ENCODE measurements at places on chromosomes 7 and 10. TPM values are rescaled to one million over a fixed set of nuclear protein-coding genes. Genes with fewer than 3 reads are reported as not detected.

PNLIPRP1 gene
- total RNA-seq, result not detected

CASTOR2 gene
- total RNA-seq, result 4.6 TPM

SORCS1 gene
- not detected for total RNA-seq

CEP41 gene
- total RNA-seq, result 13.9 TPM

CDC14C gene
- 0.05 TPM for total RNA-seq

VSIR gene
- total RNA-seq, result 31.1 TPM

TEX36 gene
- not detected for total RNA-seq

NPY4R gene
- 38.2 TPM for total RNA-seq

PON1 gene
- 0.64 TPM for total RNA-seq

ANKRD61 gene
- total RNA-seq, result 0.53 TPM

DDX21 gene
- 109 TPM for total RNA-seq

SLC13A1 gene
- not detected for total RNA-seq

ZEB1 gene
- 8.0 TPM for total RNA-seq

CHRM2 gene
- total RNA-seq, result not detected

ANKRD30A gene
- 0.31 TPM for total RNA-seq

SEMA3C gene
- total RNA-seq, result 71.7 TPM

PTN gene
- total RNA-seq, result not detected

CEP55 gene
- 65.2 TPM for total RNA-seq

PSD gene
- 0.55 TPM for total RNA-seq

COL17A1 gene
- 1.8 TPM for total RNA-seq

PILRA gene
- 6.3 TPM for total RNA-seq

TET1 gene
- 0.72 TPM for total RNA-seq

SERPINE1 gene
- total RNA-seq, result 1,665 TPM

SHOC2 gene
- total RNA-seq, result 20.5 TPM

HTRA1 gene
- 51.9 TPM for total RNA-seq

TMEM225B gene
- total RNA-seq, result 1.0 TPM

PAX4 gene
- not detected for total RNA-seq

SLC26A5 gene
- not detected for total RNA-seq

ZNF503 gene
- total RNA-seq, result 11.0 TPM

CALHM3 gene
- total RNA-seq, result 0.20 TPM

GPR37 gene
- total RNA-seq, result 0.64 TPM

CARD11 gene
- total RNA-seq, result 1.5 TPM

NRAP gene
- not detected for total RNA-seq

PLPP4 gene
- total RNA-seq, result 0.28 TPM

MALRD1 gene
- not detected for total RNA-seq

CALY gene
- total RNA-seq, result 0.69 TPM

AOAH gene
- total RNA-seq, result not detected

TMEM236 gene
- 0.05 TPM for total RNA-seq

PKD2L1 gene
- 0.09 TPM for total RNA-seq

ACHE gene
- 2.8 TPM for total RNA-seq

SPDYE16 gene
- total RNA-seq, result not detected

TSPAN14 gene
- 152 TPM for total RNA-seq

PLCE1 gene
- total RNA-seq, result 6.6 TPM

SFRP5 gene
- 1.8 TPM for total RNA-seq

NME8 gene
- total RNA-seq, result not detected

NKX1-2 gene
- 0.06 TPM for total RNA-seq
